PC-9 (cell line): ENCODE measurements at places on chromosomes 4 and X.

GRCh38 chr4:159358226-159358625 is 255.3 kb downstream of the RAPGEF2 start:
- no peak for DNase-seq

DNA sequence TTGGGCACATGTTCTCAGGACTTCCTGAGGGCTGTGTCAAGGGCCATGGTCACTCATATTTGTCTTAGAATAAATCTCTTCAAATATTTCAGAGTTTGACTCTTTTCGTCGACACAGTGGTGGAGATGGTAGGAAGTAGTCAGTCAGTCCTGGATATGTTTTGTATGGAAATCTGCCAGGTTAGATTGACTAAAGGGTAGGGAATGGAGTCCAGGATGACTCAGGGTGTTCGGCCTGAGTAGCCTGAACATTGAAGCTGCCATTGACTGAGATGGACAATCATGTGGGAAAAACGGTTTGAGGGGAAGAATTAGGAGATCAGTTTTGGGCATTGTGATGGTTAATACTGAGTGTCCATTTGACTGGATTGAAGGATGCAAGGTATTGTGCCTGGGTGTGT is 177.1 kb upstream of the CENPE start:
- no peak for DNase-seq

- DNase-seq = no peak
Observed at GRCh38 chr4:185911556-185912064, 99.6 kb upstream of the SORBS2 start.

DNA sequence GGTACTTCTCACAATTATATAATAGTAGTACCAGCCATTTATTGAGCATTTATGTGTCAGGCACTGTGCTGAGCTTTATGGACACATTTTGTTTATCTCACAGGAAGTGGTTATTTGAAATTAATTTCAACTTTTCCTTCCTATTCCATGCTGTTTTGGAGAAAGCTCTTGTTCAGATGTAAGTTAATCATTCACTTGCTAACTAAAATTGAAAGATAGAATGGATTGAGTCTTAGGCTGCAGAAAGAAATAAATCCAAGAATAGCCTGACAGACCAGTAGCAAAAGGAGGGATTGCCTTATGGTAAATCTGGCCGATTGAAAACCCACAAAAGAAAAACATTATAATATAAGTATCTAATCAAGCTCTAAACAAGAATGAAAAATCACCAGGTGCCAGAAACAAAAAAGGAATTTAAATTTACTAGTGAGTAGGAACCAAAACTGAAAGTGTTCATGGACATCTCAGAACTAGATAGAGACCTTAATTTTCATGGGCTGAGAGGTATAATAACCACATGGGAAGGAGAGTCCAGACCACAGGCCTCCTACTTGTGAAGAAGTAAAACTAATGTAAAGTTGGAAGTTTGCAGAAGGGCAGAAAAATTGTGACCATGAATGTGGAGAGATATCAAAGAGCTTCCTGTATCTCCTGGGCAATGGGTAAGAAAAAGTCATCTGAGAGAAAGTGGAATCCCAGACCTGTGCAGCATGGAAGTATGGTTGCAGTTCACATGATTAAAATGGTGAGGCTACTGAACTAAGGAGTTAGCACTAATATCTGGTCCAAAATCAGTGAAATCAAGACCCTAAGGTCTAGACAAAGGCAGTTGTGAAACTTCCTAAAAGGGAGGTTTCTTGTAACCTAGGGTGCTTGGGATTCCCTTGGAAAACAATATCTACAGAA is 38.0 kb downstream of the RADX start:
- no peak for DNase-seq

- no peak for DNase-seq
Observed at GRCh38 chrX:38837389-38837788, 36.1 kb downstream of the MID1IP1 start.

- no peak for DNase-seq
Observed at GRCh38 chr4:945274-946102, 13.2 kb downstream of the TMEM175 start.

- no peak for DNase-seq
Observed at GRCh38 chr4:38009421-38009820, 49.2 kb downstream of the PTTG2 start.

- no peak for DNase-seq
Observed at GRCh38 chr4:43238585-43238984, 346.1 kb downstream of the GRXCR1 start.

GRCh38 chrX:3176439-3176820 is 135.2 kb downstream of the ARSF start:
- no peak for DNase-seq

- no peak for DNase-seq
Observed at GRCh38 chr4:102064747-102065442, 274.4 kb downstream of the BANK1 start.

GRCh38 chr4:15005474-15006115 is 3.3 kb downstream of the CPEB2 start:
- no peak for DNase-seq

DNA sequence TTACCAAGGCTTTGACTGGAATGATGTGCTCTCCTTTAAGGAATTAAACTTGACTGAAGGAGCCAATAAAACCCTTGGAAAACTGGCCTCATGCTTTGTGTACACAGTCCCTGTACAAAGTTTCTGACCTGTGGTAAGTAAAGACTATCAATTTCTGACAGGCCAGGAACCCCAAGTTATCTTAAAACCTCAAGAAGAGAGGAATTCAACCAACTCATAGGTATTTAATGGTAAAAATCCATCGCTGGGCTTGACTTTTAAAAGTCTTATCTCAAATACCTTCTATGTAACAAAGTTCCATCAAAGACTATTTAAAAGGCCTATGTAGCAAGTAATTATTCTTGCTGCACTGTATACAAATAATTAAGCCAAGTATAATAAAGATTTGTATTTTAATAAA is 103.7 kb upstream of the TENT5D start:
- no peak for DNase-seq

DNA sequence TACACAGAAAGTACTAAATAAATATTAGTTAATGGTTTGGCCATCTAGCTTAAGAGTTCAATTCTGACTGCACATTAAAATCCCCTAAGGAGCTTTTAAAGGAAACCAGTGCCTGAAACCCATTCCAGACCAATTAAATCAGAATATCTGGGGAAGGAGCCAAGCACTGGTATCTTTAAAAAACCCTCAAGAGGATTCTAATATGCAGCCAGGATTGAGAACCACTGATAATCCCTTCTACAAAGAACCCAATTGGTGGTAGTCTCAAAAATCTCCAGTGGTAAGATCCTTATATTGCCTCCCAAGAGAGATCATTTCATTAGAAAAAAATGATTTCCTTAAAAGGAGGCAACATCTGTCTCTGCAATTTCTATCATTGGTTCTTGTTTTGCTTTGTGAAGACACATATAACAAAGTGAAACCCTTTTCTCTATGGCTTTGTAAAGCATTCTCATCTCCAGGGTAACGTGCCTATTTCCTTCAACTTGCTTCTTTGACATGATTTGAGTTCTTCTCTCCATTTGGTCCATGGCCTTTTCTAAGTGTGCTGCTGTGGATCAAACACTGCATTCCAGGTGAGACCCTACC is 3.5 kb downstream of the GPR34 start:
- DNase-seq = no peak

- no peak for DNase-seq
Observed at GRCh38 chr4:33512397-33512796, 2731.9 kb downstream of the ARAP2 start.

- DNase-seq = no peak
Observed at GRCh38 chr4:122341886-122342285, 36.9 kb upstream of the ADAD1 start.

- peak; percentile 33 for DNase-seq
Observed at GRCh38 chr4:169823685-169824084, 65.9 kb upstream of the HPF1 start.

DNA sequence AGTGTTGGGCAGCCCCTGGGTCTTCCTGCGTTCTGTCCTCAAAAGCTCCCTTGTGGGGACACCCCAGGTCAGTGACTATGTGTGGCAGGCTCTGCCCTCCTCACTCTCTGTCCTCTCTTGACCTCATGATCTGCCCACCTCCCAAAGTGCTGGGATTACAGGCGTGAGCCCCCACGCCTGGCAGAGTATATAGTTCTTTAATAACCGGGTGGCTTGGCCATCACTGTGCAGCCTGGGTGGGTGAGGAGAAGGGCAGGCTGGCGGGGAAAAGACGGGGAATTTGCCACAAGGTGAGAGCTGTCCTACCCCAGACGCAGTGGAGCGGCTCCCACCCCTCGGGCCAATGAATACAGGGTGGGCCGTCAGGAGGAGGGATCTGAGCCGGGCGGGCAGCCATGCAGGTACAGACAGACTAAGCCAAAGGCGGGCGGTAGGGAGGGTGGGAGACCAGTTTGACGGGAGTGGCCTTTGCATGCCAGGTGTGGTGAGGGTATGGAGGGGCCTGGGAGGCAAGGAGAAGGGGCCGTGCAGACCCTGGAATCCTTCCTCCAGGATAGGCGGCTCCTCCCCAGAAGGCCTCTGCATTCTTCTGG is 2.5 kb downstream of the SH3BP2 start:
- DNase-seq = no peak

DNA sequence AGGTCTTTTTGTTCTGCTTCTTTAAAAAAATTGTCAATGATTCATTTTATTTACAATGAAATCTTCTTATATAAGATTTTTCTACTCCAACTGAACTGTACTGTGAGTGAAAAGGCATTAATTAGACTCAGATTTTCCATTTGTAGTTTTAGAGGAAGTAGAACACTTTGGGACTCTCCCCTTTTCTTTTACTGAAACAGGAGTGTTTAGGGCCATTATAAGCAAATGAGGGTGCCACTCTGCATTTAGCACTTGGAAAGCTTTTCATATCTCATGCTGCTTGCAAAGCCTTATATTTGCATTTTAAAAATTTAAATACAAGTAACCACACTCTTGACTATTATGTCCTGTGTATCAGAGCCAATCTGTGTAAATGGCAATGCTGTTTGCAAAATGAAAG is 584.3 kb downstream of the KLHL13 start:
- no peak for DNase-seq
